Mesothelial cell of epicardium (in vitro differentiated cells): ENCODE measurements at places on chromosomes 5 and 9. TPM values are rescaled to one million over a fixed set of nuclear protein-coding genes. Genes with fewer than 3 reads are reported as not detected.

ROR2 gene
- 36.7 to 41.0 TPM (median 39.7 TPM) in 3 replicates for total RNA-seq

SLC6A7 gene
- not detected in 3 replicates for total RNA-seq

EIF4E1B gene
- total RNA-seq: not detected in 3 replicates

CATSPER3 gene
- total RNA-seq: 1.1 to 1.5 TPM (median 1.4 TPM) in 3 replicates

GPR150 gene
- not detected in 3 replicates for total RNA-seq

SELENOP gene
- 84.5 to 95.8 TPM (median 86.9 TPM) in 3 replicates for total RNA-seq

BTNL8 gene
- not detected in 3 replicates for total RNA-seq

GABRA6 gene
- not detected in 3 replicates for total RNA-seq

PTPN3 gene
- total RNA-seq: 6.2 to 7.5 TPM (median 6.8 TPM) in 3 replicates

CMYA5 gene
- 6.5 to 7.6 TPM (median 6.7 TPM) in 3 replicates for total RNA-seq

N4BP3 gene
- 1.8 to 2.3 TPM (median 2.1 TPM) in 3 replicates for total RNA-seq

BARX1 gene
- 0.16 TPM in 1 of 3 replicates, not detected in the others for total RNA-seq

SLC6A19 gene
- total RNA-seq: not detected in 3 replicates

CCL28 gene
- not detected in 3 replicates for total RNA-seq

ARL15 gene
- total RNA-seq: 20.0 to 24.8 TPM (median 22.2 TPM) in 3 replicates

TOR2A gene
- total RNA-seq: 14.0 to 17.3 TPM (median 15.9 TPM) in 3 replicates

DNA sequence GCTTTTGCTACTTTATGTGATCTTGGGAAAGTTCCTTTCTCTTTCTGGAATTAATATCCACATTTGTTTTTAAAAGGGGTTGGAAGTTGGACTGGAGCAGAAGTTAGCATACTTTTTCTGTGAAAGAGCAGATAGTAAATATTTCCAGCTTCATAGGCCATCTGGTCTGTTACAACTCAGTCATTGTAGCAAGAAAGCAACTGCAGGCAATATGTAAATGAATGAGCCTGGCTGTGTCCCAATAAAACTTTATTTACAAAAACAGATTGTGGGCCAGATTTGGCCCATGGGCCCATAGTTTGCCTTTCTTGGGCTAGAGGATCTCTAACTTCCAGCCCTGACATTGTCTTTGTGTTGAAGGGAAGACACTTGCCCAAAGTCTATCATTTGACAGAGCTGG lies 104.4 kb downstream of the ACTL7B start:
- H3K36me3 ChIP-seq: no peaks in the 10 kb centered on the region
- H3K4me3 ChIP-seq: no peak overlapping the region
- no peaks in the 10 kb centered on the region for H3K27me3 ChIP-seq
- H3K4me1 ChIP-seq: no peaks in the 10 kb centered on the region

DNA sequence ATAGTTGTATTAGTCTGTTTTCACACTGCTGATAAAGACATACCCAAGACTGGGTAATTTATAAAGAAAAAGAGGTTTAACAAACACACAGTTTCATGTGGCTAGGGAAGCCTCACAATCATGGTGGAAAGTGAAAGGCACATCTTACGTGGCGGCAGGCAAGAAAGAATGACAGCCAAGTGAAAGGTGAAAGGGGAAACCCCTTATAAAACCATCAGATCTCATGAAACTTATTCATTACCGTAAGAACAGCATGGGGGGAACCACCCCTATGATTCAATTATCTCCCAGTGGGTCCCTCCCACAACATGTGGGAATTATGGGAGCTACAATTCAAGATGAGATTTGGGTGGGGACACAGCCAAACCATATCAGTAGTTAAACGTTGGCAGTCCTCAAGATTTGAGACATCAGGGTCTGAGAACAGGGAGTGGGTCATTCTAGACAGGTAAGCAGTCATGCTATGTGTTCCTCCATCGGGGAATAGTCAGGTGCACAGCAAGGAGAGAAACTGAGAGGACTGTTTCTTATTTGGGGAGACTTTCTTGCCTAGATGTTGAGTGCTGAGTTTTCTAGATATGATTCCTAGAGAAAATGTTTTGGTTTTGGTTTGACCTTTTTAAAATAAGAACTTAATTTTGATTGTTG lies 45.8 kb upstream of the ENTREP1 start:
- H3K4me1 ChIP-seq: peaks cover 4% of the 10 kb centered on the region
- peaks cover 2% of the 10 kb centered on the region for H3K36me3 ChIP-seq
- no peaks in the 10 kb centered on the region for H3K27me3 ChIP-seq
- no peak overlapping the region for H3K4me3 ChIP-seq
- DNase-seq: no peak

DNA sequence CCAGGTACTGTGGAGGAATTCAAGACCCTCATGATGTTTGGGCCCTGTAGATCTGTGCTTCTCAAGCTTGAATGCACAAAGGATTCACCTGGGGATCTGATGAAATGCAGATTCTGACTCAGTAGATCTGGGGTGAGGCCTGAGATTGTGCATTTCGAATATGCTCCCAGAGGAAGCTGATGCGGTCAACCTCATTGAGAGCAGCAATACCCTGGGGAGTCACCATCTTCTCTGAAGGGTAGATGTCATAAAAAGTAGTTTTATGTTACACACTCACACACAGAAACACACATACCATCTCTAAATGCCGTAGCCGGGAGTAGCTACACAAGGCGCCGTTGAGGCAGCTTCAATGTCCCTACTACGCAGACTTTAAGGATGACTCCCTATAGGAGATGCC lies 55.8 kb upstream of the CPEB4 start:
- peaks cover 25% of the 10 kb centered on the region for H3K4me1 ChIP-seq
- H3K36me3 ChIP-seq: no peaks in the 10 kb centered on the region
- no peak overlapping the region for H3K4me3 ChIP-seq
- H3K27me3 ChIP-seq: no peaks in the 10 kb centered on the region
- no peak for DNase-seq

GRCh38 chr5:174398171-174398570 lies 326.2 kb upstream of the MSX2 start:
- no peak overlapping the region for H3K4me3 ChIP-seq
- no peak overlapping the region for H3K27ac ChIP-seq
- H3K27me3 ChIP-seq: no peaks in the 10 kb centered on the region
- H3K36me3 ChIP-seq: no peaks in the 10 kb centered on the region
- no peak for DNase-seq

DNA sequence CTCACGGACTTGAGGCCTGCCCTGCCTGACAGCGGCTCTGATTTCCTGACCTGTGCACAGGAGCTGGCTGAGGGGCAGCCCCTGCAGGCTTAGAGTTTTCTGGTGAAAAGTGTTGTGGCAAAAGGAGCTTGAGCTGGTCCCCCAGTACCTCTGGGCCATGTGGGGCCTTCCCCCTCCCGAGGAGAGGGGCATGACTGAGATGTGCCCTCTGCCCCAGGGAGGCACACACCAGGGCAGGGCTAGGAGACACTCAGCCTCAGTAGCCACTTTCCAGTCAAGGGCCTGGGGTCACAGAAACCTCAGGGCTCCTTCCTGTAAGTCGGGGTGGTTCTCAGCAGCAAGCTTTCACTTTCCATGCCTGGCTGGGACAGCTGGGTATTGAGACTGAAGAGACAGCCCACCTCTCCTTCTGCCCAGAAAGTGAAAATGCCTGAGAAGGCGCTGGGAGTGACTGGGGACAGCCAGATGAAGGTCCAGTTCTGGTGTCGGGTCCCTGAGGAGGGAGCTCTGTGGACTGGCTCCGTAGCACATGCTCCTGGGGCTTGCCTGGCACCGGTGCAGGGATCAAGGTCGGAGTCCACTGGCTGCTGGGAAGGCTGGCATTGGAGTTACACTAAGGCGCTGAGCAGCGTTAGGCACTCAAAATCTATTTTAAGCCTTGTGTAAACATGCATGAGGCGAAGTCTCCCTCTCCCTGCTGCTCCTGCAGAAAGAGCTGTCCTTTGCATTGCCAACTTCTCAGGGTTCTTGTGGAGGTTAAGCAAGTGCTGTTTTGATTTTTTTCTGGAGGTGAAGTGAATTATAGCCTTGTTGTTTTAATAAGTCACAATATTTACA lies 394.9 kb downstream of the GADD45G start:
- no peaks in the 10 kb centered on the region for H3K36me3 ChIP-seq
- H3K4me1 ChIP-seq: peaks cover 33% of the 10 kb centered on the region
- no peak overlapping the region for H3K4me3 ChIP-seq

DNA sequence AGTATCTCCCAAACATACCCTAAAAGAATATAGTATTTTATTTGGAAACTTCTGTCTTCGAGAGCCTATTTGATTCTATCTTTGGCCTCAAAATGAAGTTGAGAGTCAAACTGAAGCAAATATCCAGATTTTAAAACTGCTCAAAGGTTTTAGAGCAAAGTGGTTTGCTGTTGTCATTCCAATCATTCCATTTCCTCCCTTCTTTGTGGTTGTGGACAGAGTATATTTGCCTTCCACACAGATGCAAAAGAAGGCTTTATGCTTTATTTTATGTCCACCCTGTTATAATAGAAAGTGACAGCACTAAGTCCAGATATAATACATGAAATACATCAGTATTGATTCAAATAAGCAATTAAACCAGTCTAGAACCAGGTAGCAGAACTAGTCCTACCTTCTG lies 12.4 kb downstream of the GZMK start:
- DNase-seq: no peak
- H3K4me1 ChIP-seq: peaks cover 10% of the 10 kb centered on the region
- no peaks in the 10 kb centered on the region for H3K27me3 ChIP-seq
- H3K36me3 ChIP-seq: no peaks in the 10 kb centered on the region

GRCh38 chr5:104751969-104752368 lies 1189.4 kb upstream of the NUDT12 start:
- no peaks in the 10 kb centered on the region for H3K36me3 ChIP-seq
- no peak for DNase-seq
- H3K4me3 ChIP-seq: no peak overlapping the region
- H3K4me1 ChIP-seq: no peaks in the 10 kb centered on the region

- H3K4me1 ChIP-seq: no peaks in the 10 kb centered on the region
- H3K36me3 ChIP-seq: no peaks in the 10 kb centered on the region
- no peak for DNase-seq
- no peaks in the 10 kb centered on the region for H3K27me3 ChIP-seq
These were observed 94.5 kb downstream of the TMC1 start for GRCh38 chr9:72615931-72616330.

GRCh38 chr5:168211936-168212335 lies 79.5 kb upstream of the WWC1 start:
- no peak for DNase-seq
- no peaks in the 10 kb centered on the region for H3K27me3 ChIP-seq
- no peak overlapping the region for H3K27ac ChIP-seq
- H3K36me3 ChIP-seq: peaks cover under 1% of the 10 kb centered on the region

- peak overlapping the region; percentile 99 for H3K4me3 ChIP-seq
- peaks cover 27% of the 10 kb centered on the region for H3K4me1 ChIP-seq
- DNase-seq: no peak
- peaks cover 38% of the 10 kb centered on the region for H3K36me3 ChIP-seq
These were observed 804 bp downstream of the MED10 start for GRCh38 chr5:6377582-6377904.

- H3K4me1 ChIP-seq: peaks cover 2% of the 10 kb centered on the region
- DNase-seq: no peak
- H3K27ac ChIP-seq: no peak overlapping the region
- H3K36me3 ChIP-seq: no peaks in the 10 kb centered on the region
- H3K4me3 ChIP-seq: no peak overlapping the region
These were observed 462.6 kb downstream of the CETN3 start for GRCh38 chr5:89946916-89947315.

GRCh38 chr9:128683340-128684064 lies 5.5 kb upstream of the SET start:
- H3K4me3 ChIP-seq: peak overlapping the region; percentile 86
- peaks cover 3% of the 10 kb centered on the region for H3K36me3 ChIP-seq

DNA sequence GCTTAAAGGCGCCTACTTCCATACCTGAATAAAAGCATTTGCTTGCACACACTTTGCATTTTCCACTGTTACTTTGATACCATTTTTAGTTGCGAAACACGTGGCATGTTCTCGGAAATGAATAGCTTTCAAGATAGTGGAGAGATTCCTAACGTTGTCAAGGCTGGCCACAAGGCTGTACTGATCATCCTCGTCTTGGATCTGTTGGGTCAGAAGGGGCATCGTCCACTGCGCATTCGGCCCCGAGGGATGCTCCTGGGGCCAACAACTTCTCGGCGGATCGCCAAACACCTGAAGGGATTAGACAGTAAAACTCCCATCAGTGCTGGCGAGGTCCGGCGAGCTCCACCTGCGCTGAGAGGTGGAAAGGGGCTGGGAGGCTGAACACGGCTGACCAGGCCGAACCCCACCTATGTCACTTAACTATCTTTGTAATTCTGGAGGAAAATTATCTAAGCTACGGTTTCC lies 599 bp downstream of the RAD1 start:
- peaks cover 10% of the 10 kb centered on the region for H3K36me3 ChIP-seq
- no peak for DNase-seq
- peaks cover 29% of the 10 kb centered on the region for H3K4me1 ChIP-seq
- no peak overlapping the region for H3K4me3 ChIP-seq

- H3K36me3 ChIP-seq: peaks cover 31% of the 10 kb centered on the region
- no peak overlapping the region for H3K4me3 ChIP-seq
- no peaks in the 10 kb centered on the region for H3K27me3 ChIP-seq
- no peak overlapping the region for H3K27ac ChIP-seq
- peaks cover 8% of the 10 kb centered on the region for H3K4me1 ChIP-seq
- DNase-seq: no peak
These were observed 41.1 kb downstream of the NDUFS4 start for GRCh38 chr5:53601570-53601969.

DNA sequence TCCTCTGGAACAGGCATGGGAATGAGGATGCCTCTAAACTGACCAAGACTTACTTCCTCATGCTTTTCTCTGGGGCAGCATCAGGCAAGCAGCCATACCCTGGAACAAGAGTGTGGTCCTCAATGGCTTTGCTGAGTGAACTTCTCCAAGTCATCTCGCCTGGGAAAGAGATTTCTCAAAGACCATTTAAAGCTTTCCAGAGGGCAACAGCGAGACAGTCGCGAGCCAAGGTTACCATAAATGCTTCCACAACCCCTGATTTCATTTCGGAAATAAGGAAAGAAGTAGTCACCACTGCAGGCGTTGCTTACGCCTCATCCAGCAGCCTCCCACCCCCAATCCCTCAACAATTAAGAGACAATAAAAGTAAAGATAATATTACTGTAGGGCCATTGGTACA lies 1.1 kb upstream of the SNCAIP start:
- H3K27ac ChIP-seq: peak overlapping the region; percentile 92
- peaks cover 7% of the 10 kb centered on the region for H3K36me3 ChIP-seq
- peak overlapping the region; percentile 84 for H3K4me3 ChIP-seq
- peaks cover 48% of the 10 kb centered on the region for H3K4me1 ChIP-seq

- H3K4me3 ChIP-seq: peak overlapping the region; percentile 80
- DNase-seq: no peak
- H3K27me3 ChIP-seq: peaks cover 1% of the 10 kb centered on the region
- H3K4me1 ChIP-seq: peaks cover 57% of the 10 kb centered on the region
- H3K36me3 ChIP-seq: no peaks in the 10 kb centered on the region
- H3K27ac ChIP-seq: peak overlapping the region; percentile 74
These were observed 1.3 kb downstream of the LPAR1 start for GRCh38 chr9:111036946-111037345.

DNA sequence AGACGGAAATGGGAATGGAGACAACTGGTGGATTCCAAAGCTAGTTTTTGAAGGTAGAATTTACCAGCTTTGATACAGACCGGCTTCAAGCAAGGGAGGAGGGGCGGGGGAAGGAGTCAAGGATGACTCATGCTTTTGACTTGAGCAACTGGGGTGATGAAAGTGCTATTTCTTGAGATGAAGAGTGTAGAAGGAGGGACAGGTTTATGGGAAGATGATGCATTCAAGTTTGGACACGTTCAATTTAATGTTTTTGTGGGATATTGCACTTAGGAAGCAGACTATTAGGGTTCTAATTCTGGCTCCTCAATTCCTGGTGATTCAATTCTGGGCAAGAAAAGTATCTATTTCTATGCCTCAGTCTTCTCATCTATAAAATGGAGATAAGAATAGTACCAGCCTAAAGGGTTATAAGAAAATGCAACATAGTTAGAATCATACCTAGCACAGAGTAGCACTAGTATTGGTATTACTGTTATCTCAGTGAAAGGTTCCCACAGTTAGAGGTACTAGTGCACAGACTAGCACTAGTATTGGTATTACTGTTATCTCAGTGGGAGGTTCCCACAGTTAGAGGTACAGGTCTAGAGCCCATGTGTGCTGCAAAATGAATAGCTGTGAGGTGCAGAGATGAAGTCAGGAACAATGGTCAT lies 4.6 kb downstream of the NIPAL4 start:
- H3K27me3 ChIP-seq: peaks cover 32% of the 10 kb centered on the region
- no peaks in the 10 kb centered on the region for H3K36me3 ChIP-seq
- DNase-seq: no peak
- H3K27ac ChIP-seq: no peak overlapping the region
- H3K4me1 ChIP-seq: peaks cover 11% of the 10 kb centered on the region
